Left forelimb (tissue), 1 donor: ENCODE measurements at places on chromosomes 7 and 10.

DNA sequence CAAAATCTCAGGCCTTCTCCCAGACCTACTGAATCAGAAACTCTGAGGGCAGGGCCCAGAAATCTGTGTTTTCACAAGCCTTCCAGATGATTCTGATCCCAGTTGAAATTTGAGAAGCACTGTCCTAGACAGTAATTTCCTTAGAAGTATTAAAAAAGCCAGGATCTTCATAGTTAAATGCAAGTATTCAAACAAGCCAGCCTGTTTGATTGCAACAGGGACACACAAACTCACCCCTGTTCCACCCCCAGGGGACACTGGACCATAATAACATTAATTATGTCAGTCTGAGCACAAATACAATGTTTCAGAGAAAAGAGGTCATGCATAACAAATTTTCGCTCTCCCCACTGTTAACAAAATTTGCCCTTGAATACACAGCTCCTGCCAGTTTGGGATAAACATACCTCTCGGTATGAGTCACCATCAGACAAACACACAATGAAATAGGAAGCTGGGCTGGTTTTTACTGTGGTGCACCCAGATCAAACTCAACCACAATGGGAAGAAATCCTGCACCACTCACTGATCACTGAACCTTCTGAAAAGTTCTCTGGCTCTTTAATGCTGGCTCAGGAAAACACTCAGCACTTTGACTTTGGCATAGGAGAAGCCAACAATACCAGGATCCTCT lies 34.3 kb downstream of the ABLIM1 start:
- no peak for DNase-seq

DNA sequence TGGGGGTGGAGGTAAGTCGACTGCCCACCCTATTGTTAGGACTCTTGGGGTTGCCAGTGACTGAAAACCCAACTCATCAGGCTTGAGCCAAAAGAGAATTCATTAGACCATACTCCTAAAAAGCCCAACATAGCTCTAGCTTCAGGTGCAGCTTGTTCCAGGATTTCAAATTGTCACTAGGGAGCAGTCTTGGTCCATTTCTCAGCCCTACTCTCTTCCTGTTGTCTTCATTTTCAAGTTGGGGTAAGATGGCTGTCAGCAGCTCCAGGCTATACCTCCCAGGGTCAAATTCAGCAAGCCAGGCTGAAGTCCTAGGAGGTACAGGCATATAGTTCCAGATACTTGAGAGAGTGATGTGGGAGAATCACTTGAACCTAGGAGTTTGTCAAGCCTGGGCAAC lies 14.9 kb upstream of the COL13A1 start:
- no peak for DNase-seq

DNA sequence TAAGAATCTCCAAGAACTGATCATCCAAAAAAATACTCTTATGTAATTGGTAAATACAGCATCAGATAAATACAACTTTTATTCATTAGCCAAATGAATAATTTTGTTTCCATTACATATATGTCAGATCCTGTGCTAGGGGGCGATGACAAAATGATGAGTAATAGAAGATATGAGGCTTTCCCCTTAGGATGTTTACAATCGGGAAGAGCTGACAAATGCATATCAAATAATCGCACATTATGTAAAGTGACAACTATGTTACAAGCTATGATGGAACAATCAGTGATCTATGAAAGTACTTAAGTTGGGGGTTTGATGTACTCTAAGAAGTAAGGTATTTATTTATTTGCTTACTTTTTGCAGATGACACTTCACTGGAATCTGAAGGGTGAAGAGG lies 465.6 kb upstream of the VSTM2A start:
- no peak for DNase-seq

- DNase-seq: no peak
These were observed 12.8 kb upstream of the FMC1 start for GRCh38 chr7:139328375-139328774.
